ENCODE measurements at places on chromosomes 2 and 18. TPM values are rescaled to one million over a fixed set of nuclear protein-coding genes. Genes with fewer than 3 reads are reported as not detected.

The INO80D gene
- total RNA-seq = 8.7 TPM

- no peak for DNase-seq
Measured at GRCh38 chr2:238564286-238564920, 137.7 kb downstream of the ASB1 start.

- DNase-seq = no peak
Measured at GRCh38 chr2:185835974-185836373, 97.4 kb downstream of the FSIP2 start.

DNA sequence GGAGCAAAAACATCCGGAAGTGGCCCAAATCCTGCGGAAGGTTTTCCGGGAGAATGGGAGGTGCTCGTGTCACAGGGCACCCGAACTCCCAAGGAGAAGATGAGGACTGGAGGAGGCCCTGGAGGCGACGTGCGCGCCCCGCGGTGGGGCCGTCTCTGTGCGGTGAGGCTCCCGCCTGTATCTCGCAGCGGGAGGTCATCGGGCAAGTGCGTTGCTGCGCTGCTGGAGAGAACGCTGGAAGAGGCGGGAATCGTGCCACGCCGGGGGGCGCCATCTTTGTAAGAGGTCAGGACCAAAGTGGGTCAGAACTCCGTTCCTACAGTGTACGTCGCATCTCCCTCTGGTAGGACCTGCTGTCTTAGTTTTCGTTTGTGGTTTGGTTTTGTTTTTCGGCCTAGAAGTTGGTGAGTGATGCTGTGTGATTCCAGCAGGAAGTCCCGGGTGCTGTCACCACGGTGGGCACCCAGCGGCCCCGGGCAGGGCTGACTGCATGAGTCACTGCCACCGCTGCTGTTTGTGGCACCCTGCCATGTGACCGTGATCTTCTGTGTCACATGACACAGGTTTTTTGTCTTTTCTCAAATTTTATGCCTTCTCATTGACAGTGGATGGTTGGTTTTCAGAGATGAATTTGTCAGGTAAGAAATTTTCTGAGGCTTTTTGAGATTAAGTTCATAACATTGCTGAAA is 21.5 kb upstream of the ATP9B start:
- no peak for DNase-seq

The SCG2 gene
- not detected for total RNA-seq

- no peak for DNase-seq
Measured at GRCh38 chr18:13242797-13243196, 24.2 kb downstream of the LDLRAD4 start.

GRCh38 chr2:226758921-226759640 is 40.5 kb downstream of the IRS1 start:
- DNase-seq = no peak

DNA sequence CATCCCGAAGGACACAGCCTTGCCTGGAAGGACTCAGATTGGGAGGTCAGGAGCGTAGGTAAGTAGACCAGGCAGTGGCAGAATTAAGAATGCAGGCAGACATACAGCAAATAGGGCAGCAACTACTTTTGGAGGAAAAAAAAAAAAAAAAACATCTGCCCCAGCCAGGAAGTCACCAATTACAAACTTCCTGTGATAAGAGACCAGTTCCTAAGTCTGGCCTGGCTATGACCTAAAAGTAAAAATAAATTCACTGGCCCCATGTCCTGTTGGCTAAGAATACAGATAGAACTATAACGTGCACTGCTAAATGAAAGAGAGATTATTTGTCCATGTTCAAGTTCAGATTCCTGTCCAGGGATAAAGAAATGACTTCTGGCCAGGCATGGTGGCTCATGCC is 45.2 kb upstream of the NOSTRIN start:
- no peak for DNase-seq

GRCh38 chr2:187167491-187167890 is 280.6 kb downstream of the CALCRL start:
- no peak for DNase-seq

- DNase-seq = no peak
Measured at GRCh38 chr2:10678225-10678624, 11.6 kb downstream of the NOL10 start.

DNA sequence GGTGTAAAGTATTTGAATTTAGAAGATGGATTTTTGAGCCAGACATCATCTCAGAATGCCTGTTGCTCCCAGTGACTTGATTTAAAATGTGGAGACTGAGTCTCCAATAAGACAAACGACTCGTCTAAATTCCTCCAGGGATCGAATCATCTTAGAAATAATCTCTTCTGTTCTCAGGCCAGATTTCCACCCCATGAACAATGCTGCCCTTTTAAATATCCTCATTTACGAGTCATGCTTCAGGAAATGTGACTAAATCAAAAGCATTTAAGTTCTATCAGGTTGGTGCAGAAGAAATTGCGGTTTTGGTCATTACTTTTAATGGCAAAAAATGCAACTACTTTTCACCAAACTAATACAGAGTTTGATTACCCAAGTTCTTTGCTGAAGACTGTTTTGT is 684.6 kb upstream of the SOX11 start:
- no peak for DNase-seq

The RBBP8 gene
- 15.2 TPM for total RNA-seq
